ENCODE measurements at places on chromosomes 2 and 18. TPM values are rescaled to one million over a fixed set of nuclear protein-coding genes. Genes with fewer than 3 reads are reported as not detected.

- DNase-seq, result no peak
These were observed 48.6 kb upstream of the RAPH1 start for GRCh38 chr2:203583701-203584100.

DNA sequence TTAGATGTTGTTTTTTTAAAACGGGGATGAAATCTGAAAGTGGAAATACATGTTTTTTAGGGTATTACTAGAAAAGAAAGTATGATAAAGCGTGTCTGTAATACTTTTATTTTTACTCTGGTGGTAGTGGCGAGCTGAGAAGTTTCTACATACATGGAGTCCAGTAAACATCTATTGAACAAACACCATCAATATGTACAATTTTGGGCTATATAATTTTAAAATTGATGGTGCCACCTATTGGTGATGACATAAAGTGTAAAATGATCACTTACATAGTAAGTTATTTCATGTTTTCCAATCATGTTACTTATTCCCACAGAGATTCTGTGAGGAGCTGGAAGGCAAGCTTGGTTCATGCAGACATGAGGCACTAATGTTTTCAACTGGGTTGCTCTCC, 31.5 kb upstream of the NFE2L2 start:
- DNase-seq, result peak; percentile 11

GRCh38 chr2:158380746-158381145, 75.8 kb downstream of the CCDC148 start:
- peak; percentile 52 for DNase-seq

The CLIP4 gene
- polyA plus RNA-seq, result 19.2 TPM

The TANC1 gene
- polyA plus RNA-seq, result 22.2 TPM

The DNAH7 gene
- polyA plus RNA-seq, result 0.15 TPM

Measured in forelimb muscle (tissue), 1 donor.